ENCODE measurements at places on chromosomes 1 and 21. TPM values are rescaled to one million over a fixed set of nuclear protein-coding genes. Genes with fewer than 3 reads are reported as not detected.

- peak; percentile 56 for DNase-seq
These were observed 269.8 kb downstream of the S1PR1 start for GRCh38 chr1:101506541-101507164.

DNA sequence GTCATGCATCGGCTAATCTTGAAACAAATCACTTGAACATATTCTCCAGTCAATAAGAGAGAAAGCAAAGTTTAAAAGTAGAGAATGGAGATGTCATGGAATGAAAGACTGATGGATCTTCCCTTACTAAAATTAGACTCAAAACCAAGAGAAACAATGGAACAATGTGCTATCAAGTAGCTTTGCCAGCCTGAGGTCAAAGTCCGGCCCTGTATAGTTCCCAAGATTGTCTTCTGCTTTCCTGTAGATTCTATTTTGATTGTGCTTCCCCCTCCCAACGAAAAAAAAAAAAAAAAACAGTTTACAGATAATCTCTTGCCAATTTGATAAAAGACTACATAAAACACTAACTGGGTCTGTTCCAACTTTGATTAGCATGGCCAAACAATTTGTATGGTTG lies 40.8 kb upstream of the KIRREL1 start:
- no peak for DNase-seq

- no peak for DNase-seq
These were observed 34.5 kb downstream of the NUAK2 start for GRCh38 chr1:205287076-205287475.

- no peak for DNase-seq
These were observed 2.9 kb downstream of the LMO4 start for GRCh38 chr1:87331365-87332241.

GRCh38 chr21:43976661-43977060 lies 35.4 kb upstream of the TRAPPC10 start:
- DNase-seq = no peak

DNA sequence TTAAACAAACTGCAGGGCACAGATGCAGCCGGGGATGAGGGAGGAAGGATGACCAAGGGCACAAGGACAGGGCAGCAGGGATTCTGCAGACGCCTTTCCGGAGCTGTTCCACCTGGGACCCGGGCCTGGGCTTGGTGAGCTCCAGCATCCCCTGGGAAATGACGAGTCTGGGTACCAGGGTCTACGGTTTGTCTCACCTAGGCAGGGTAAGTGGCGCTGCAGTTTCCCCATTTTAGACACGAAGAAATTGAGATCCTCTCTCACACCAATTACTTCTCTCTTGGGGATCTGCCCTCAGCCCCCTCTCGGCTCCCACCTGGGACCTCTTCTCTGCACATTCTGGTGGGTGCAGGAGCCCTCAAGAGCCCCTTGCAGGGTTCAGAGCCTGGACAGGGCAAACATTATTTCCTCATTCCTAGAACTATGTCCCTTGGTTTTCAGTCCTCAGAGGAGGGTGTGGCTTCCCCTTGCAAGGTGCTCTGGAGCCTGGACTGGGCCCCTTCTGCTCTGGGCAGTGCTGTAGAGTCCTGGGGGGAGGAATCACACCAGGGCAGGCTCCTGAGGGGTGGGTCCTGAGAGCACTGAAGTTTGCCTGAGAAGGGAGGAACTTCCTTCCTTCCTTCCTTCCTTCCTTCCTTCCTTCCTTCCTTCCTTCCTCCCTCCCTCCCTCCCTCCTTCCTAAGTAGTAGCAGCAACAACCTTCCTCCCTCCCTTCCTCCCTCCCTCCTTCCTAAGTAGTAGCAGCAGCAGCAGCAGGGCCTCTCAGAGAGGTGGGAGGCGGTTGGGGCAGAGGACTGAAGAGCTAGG lies 16.0 kb downstream of the RAP1GAP start:
- no peak for DNase-seq

- no peak for DNase-seq
These were observed 85.3 kb upstream of the GPR88 start for GRCh38 chr1:100452641-100453040.

Gene C1orf226
- not detected for total RNA-seq

GRCh38 chr1:69898403-69898947 lies 306.9 kb downstream of the LRRC40 start:
- DNase-seq = no peak

Gene F13B
- not detected for total RNA-seq

- DNase-seq = no peak
These were observed 62.7 kb downstream of the SYT6 start for GRCh38 chr1:114090738-114091505.

Gene NOS1AP
- not detected for total RNA-seq

DNA sequence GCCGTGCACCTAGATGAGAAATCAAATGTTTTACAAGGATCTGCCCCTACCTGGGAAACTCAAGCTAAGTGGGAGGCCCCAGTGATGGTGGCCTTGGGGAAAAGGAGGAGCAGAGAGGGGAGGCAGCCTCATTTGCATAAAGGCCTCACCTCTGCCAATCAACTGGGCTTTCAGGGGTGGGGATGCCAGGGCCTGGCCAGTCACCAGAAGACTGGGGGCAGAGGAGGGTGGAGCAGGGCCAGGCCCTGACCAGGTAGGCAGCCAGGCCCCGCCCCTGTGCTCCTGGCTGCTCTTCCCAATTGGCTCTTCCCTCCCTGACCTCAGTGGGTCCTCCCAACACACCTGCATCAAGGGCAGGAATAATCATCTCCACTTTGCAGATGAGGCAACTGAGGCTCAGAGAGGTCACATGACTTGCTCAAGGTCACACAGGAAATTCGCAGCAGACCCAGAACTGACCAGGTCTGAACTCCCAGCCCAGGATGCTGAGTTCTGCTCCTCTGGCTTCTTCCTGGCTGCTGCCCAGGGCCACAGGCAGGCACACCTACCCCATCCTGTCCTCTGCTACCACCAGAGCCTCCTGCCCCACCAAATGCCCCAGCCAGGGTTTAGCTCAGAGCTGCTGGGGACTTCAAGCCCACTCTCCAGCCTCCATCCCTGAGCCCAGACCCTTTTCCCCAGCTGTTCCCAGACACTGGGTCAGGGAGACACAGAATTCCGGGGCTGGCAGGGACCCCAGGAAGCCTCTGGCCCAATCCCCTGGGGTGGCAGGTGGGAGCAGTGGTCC lies 677.9 kb downstream of the MATN1 start:
- no peak for DNase-seq

DNA sequence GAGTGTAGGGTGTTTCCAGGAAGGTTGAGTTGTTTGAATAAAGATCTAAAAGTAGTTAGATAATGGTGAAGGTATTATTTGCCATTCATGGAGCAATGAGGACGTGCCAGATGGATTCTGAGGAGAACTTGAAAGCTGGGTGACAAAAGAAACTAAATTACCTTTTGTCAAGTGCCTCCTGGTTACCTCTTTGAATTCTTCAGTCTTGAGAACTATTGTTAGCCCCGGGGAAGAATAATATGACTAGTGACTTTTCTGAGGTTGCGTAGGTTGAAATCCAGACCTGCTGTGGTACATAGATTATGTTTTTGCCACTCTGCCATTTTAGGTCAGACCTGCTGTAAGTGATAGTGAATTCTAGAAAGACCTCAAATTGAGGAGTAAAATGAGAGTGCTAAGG lies 11.5 kb downstream of the LAMC1 start:
- no peak for DNase-seq

Gene USP16
- 34.2 TPM for total RNA-seq

Gene NUDT4B
- total RNA-seq = 0.63 TPM

- no peak for DNase-seq
These were observed 16.0 kb upstream of the SCCPDH start for GRCh38 chr1:246708166-246708565.

DNA sequence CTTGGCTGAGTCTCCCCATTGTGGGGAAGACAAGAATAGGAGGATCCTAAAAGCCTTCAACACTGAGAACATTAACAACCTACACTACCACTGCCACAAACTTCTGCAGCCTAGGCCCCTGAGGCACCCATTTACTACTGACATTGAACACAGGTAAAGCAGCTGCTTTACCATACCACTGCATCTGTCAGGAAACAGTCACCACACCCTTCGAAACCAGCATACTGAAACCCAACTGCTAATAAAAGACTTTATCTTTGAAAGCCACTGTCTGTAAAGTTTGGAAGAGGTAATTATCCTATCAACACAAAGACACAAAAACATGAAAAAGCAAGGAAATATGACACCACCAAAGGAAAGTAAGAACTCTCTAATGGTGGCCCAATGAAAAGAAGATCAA lies 7.4 kb downstream of the IFNAR1 start:
- DNase-seq = peak; percentile 47

DNA sequence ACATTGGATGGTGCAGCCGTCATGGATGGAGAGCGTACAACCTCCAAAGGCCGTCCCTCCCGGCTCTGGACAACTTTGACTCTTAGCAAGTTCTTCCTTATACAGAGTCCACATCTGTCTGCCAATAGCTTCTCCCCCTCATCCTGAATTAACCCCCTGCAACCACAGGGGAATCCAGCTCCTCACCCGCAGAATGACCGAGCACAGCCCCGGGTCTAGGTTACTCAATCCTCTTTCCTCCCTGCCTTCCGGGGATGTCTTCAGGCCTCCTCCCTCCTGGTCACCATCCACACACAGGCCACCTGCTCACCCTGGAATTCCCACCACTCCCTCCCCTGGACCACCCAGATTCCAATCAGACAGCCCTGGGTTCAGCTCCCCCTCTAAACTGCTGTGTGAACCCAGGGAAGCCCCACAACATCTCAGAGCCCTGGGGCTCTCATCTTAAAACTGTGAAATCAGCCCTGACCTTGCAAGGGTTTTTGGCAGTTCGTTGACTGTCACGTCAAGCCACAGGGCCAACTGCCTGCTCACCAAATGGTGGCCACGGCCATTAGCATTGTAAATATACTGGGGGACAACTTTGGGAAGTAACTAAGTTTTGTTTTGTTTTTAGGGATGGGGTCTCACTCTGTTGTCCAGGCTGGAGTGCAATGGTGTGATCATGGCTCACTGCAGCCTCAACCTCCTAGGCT lies 54.2 kb downstream of the HSPG2 start:
- DNase-seq = no peak

- DNase-seq = peak; percentile 7
These were observed 143.4 kb upstream of the ERRFI1 start for GRCh38 chr1:8169364-8170058.

DNA sequence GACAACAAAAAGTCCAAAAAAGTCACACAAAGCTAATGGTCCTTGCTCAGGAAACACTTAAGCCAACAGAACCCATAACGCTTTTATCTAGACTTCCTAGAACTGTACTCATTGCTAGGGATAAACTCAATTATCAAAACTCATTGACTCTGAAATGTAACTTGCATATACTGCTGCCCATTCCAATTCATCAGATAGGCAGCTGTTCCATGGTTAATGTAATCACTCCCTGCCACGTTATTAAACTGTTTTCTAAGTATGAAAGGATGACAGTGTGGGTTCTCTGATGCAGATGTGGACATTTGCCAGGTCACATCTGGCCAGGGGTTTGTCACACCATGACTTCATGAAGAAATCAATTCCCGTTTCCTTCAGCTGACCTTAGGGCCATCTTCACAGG lies 30.3 kb upstream of the DNAJC11 start:
- no peak for DNase-seq

GRCh38 chr21:42878678-42878992 lies 704 bp downstream of the WDR4 start:
- DNase-seq = no peak

DNA sequence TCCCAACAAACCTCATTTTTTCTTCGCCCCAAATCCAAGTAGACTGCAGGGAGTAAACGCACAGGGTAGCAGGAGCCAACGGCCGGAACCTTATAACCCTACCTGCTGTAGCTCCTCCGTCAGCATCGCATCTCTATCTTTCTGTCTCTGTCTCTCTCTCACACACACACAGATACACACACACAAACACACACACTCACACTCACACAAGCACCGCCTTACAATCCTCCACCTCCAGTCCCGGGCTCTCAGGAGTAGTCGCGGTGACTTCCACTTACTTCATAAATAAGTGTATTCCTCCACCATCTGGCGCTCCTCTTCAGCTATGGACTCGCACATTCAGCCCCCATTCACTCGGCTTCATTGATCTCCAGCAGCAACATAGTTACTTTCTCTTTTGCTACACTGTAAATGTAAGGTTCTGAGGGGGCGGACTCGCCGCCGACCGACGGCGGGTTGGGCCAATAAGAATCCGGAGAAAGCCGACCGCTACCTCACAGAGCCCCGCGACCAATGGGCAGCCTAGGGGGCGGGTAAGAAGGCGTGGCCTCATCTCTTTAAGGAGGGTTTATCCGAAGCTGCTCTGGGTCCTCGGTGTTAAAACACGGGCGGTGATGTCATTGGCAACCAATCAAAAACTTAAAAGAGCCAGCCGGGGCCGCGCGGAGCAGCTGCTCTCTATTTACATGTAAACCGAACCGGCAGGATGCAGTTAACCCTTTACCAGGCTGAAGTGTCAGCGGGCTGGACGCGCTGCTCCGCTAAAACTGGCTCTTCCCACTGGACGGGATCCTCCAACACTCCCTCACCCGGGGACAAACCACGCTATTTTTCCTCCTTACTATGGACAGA lies at the start of gene DUSP10:
Gene DUSP10 (minus strand): TSS at position 387 of the 852 bp plus-strand sequence. CDS start 2,345 bp downstream, outside the sequence.
- DNase-seq = peak; percentile 98

- no peak for DNase-seq
These were observed 100.6 kb upstream of the RUNX1 start for GRCh38 chr21:35149698-35150097.

DNA sequence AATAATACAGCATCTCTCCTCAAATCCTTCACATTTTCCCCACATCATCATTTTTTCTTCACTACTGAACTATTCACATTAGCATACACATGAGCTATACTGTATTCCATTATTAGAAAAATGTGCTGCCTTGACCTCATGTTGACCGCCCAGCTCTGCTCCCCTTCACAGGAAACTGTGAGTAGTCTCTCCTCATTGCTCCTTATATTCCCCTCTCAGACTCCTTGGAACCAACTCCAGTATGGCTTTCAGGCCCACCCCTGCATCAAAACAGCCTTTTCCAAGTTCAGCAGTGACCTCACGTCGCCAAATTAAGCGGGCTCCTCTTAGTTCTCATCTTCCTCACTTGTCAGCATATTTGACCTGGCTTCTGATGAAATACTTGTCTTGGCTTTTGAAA lies 59.2 kb upstream of the SPAG17 start:
- no peak for DNase-seq

DNA sequence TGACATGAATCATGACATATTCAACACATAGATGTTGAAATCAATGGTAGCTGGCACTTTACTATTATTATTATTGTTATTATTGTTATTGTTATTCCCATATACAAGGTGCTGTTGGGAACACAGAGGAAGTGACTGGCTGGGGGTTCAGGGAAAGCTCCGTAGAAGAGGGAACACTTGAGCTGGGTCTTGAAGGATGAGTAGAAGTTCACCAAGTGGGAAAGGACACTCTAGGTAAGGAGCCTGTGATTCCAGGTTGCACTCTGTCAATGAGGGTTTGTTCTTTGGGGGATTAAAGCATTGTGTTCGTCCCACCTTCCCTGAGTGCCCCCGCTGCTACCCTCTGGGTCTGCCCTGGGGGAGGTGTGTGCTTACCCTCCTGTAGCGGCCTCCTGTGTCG lies 14.1 kb downstream of the ZNF362 start:
- no peak for DNase-seq

DNA sequence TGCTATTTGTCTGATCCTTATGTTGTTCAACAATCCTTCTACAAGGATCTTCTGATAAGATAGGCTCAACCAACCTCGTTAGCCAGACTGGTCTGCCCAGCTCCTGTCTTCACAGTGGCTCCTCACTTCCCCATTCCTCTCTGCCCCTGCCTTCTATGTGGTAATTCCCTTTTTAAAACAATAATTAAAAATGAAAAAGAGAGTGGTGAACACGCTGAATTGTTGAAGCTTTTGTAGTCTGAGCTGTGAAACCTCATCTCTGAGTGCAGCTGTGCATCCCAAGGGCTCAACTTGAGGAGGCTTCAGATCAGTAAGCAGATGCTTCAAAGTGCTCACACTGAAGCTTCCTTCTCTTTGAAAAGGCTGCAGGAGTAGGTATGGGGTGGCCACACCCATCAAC lies 70.7 kb upstream of the JUN start:
- no peak for DNase-seq

Gene NLRP3
- total RNA-seq = not detected
